ENCODE measurements at places on chromosomes 5 and 9.

DNA sequence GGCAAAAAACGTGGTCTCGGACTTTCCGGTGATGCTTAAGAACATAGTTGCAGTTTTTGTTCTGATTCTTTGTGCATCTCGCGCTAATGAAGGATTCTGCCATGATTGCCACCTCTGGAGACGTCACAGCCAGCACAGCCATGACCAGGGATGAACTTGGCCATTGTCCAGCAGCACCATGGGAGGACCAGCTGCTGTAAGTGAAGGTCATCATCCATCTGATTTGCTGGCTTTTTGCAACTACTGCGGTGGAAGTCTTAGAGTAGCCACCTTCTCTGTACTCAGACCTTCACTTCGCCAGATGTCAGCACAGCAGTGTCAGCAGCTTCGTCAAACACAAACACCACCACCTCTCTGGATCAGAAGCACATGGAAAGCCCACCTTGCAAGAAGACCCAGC, 45.7 kb downstream of the NSUN2 start:
- DNase-seq = no peak

DNA sequence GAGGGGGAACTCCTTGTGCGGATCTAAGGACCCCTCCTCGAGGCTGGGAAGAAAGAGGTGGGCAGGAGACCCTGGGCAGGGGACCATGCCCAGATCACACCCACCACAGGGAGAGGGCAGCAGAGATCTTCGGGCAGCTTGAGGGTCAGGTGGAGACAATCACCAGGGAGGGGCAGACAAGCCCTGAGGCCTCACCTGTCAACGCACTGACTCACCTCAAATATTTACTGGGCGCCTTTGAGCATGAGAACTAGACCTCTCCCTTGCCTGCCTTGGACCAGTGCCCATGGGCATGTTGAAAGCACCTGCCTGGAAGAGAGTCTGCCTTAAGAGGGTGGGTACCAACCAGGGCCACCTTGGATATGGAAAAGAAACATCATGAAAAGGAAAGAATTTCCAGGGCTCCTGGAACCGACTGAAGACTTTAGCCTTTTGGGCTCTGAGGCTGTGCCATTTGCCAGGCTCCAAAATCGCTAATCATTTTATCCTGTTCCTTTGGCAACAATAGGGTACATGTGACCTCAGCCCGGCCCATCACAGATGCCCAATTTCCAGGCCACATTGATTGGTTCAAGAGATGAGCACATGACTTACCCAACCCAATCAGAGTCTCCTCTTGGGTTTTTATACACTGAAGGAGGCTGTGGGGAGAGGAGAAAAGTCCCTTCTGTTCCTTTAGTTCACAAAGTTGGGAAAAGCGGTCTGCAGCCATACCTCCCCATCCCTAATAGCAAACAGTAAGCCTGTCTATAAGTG, 10.4 kb upstream of the SPINK4 start:
- no peak for DNase-seq

DNA sequence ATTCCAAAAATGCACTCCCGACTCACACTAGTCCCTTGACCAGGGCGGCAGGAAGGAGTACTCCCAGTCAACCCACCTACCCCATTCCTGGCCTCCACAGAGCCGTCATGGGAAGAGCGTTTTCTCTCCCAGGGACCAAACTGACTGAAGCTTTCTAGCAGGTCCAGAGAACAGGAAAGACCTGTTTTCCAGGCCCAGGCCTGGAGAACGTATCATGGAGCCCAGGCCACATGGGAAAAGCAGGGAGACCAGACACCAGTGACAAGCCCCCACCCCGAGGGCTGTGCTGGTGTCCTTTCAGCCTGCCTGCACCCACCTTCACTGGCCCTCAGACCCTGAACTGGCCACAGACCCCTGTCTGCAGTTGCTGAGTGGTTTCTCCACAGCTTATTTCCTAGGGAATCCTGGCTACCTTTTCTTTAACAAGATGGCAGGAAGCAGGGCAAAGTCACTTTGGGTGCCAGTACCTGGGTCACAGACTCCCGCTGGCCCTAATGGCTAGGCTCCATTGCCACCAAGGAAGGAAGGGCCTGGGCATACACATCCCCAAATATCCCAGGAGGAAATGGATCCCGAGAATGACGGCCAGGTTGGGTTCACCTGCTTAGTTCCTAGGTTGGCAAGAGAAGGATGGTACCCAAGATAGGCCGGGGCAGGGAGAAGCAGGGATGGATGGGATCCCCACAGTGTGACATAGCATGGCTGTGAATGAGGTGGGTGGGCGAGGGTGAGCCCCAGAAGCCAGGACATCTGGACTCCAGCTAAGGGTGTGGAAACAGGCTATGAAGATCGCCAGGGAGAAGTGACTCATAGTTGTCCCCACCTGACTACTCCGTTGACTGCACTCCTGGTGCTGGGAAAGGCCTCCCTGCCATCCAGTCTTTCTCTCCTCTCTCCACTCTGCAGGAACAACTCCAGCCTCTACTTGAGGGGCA, 12.2 kb downstream of the CCNI2 start:
- DNase-seq = peak; percentile 19

DNA sequence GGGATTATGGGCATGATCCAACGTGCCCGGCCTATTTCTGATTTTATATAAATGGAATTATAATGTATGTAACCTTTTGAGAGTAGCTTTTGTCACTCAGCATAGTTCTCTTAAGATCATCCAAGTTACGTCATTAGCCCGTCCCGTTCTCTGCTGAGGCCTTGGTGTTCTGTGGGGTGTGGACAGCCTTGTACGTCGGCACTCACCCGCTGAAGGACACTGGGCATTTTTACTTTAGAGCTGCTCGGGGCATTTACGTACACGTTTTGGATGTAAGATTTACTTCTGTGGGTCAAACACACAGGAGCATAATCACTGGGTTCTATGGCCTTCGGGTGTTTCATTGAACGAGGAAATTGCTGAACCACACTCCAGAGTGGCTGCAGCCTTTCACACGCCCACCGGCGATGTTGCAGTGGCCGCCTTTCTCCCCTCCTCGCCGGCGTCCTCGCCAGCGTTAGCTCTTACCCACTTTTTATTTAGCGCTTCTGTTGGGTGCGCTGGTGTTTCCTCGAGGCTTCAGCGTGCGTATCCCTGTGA, 101.8 kb downstream of the EHMT1 start:
- DNase-seq = no peak

- no peak for DNase-seq
Measured at GRCh38 chr5:132901036-132901435, 27.6 kb downstream of the LEAP2 start.

DNA sequence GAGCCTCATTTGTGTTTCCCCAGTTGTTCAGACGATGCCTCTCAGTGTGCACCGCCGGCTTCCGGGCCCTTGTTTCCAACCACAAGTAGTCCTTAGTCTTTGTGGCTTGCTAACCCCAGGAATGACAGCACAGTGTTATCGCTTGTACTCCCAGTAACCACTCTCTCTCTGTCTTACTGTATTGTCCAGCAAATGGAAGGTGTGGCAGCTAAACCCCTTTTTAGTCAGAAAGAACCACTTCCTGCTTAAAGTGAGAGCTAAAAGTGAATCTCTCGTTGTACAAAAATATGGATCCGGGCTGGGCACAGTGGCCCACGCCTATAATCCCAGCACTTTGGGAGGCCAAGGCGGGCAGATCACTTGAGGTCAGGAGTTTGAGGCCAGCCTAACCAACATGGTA, 61.3 kb downstream of the ENC1 start:
- no peak for DNase-seq

- no peak for DNase-seq
Measured at GRCh38 chr5:24497145-24497544, 147.6 kb downstream of the CDH10 start.

GRCh38 chr5:1959231-1959630, 76.5 kb upstream of the IRX4 start:
- DNase-seq = no peak

GRCh38 chr5:149500922-149501582, 50.2 kb downstream of the CSNK1A1 start:
- DNase-seq = peak; percentile 76

- DNase-seq = no peak
Measured at GRCh38 chr5:157624144-157624543, 28.1 kb downstream of the SOX30 start.

GRCh38 chr9:136671646-136672430, 9.1 kb downstream of the EGFL7 start:
- peak; percentile 82 for DNase-seq

DNA sequence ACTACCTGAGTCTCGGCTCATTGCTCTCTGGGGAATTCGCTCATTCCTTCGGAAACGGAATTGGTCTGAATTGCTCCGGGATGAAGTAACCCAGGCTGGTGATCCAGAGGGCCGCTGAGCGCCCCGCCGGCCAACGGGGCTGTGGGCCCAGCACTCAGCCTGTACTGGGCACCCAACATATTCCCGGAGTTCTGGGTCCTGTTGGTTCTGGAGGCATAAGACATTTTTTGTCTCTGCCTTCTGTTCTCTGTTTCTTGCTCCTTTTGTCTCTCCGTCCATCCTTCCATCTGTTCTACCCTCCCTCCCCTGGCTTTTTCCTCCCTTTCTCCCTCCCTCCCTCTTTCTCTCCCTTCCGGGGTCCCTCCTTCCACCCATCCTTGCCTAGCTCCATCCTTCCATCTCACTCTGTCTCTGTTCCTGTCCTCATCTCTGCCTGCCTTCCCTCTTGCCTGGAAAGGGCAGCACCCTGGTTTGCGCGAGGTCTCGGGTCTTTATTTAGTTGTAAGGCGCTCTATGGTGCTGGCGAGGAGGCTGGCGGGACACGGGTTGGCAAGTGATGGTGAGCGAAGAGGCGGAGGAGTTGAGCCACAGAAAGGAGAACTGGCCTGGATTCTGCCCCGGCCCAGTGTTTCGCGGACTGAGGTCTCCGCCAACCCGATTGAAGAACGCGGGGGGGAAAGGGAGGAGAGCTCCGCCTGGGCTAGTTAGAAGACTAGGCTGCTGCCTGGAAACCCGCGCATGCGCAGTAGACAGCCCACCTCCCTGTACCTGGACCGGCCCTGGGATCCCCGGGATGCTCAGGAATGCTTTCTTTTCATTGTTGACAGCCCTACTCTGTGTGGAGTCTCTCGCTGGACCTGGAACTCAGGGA, 1468.0 kb downstream of the FOXD4L5 start:
- DNase-seq = peak; percentile 86

DNA sequence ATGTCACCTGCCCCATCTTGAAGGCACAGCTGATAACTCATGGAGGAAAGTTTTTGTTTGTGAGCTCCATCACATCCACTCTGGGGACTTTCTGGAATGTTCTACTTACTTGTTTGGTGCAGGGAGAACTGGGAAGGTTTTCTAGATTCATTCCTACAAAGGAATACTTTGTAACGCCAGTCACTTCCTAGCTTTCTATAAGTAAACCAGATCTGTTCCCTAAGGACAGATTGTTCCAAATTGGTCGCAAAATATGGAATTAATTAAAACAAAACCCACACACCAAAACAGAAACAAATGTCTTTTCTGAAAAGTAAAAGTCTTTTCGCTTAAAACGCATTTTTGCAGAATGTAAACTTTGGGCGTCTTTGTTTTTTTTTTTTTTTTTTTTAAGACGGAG, 167.6 kb downstream of the PDZD2 start:
- DNase-seq = no peak

DNA sequence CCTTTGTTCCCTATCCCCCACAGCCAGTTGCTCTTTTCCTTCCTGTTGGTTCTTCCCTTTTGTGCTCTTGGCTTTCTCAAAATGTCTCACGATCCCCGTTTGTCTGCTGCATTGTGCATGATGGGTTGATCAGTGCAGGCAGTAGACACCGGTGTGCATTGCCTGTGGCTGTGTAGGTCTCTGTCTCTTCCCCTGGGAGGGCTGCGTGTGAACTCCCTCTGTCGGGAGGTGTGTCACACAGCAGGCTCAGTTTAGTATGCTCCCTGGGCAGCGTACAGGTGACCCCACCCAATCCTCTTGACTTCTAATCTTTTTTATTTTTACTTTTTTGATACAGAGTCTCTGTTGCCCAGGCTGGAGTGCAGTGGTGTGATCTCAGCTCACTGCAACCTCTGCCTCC, 265.3 kb downstream of the FSTL4 start:
- DNase-seq = no peak

GRCh38 chr9:89122949-89123348, 55.7 kb downstream of the SHC3 start:
- DNase-seq = peak; percentile 25
